Motor neuron (in vitro differentiated cells): ENCODE measurements at places on chromosomes 1 and 21.
A peak's percentile ranks its signal among the peaks of the same experiment; 100 is the strongest.

- ATAC-seq: no peak
Observed at GRCh38 chr1:178752891-178753290, 27.8 kb downstream of the RALGPS2 start.

- ATAC-seq: no peak
Observed at GRCh38 chr21:45949928-45950739, 31.4 kb upstream of the COL6A1 start.

DNA sequence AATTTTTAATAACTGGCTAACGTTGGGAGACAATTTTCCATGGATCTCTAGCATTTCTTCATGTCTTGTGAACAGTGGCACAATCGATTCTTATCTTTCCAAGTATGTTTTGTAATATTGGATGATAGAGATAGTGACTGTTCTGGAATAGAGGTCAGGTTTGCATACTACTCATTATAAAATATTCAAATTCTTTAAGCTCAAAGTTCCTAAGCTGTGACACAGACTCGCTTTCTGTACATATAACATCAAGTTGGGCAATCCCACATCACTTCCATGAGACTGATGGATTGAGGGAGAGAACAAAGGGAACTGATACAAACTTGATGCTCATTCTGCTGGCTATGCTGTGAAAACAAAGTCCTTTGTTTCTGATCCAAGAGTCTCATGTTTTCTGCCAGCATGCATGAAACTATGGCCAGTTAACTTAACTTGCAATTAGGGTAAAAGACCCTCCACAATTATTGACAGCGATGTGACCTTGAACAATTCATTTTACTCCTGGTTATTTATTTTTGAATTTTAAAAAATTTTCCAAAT, 392.4 kb downstream of the TTLL7 start:
- no peak for ATAC-seq

DNA sequence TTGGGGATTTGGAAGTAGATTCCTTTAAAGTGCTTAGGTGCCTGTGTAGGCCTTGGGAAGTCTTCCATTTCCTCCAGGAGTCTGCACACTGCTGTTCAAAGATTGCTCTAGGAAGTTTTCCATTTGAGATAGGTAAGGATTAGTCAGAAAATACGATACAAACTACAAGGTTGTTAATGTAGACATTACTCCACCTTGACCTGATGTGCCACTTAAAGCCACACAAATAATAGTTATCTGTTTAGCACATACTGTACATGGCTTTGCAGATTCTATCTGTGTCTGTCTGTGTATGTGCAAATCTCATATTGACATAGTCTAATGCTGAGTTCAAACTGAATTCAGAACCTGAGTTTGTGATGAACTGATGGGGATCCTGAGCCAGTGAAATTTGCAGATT, 118.4 kb downstream of the RHOU start:
- no peak for ATAC-seq

GRCh38 chr1:201400852-201401230, 1.7 kb upstream of the LAD1 start:
- ATAC-seq: no peak

- ATAC-seq: no peak
Observed at GRCh38 chr1:158056498-158056897, 63.1 kb downstream of the KIRREL1 start.

DNA sequence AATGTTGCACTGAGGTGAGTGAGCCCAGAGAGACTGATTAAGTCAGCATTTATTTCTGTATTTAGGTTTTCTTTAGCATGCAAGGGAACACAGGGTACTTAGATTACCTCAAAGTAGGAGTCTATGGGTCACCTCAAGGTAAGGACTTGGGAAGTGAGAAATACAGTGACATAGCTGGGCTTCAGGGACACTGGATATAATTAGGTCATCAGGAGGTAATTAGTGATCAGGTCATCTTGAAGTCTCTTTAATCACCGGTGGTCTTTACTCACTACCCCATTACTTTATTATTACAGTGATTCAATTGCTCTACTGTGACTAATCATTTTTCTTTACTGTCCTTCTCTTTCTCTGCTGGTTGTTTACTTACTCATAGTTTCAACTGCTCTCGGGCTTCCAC, 59.9 kb upstream of the KCNK1 start:
- peak; percentile 16 for ATAC-seq

GRCh38 chr1:9494936-9495758, 44.1 kb upstream of the SLC25A33 start:
- peak; percentile 56 for ATAC-seq

DNA sequence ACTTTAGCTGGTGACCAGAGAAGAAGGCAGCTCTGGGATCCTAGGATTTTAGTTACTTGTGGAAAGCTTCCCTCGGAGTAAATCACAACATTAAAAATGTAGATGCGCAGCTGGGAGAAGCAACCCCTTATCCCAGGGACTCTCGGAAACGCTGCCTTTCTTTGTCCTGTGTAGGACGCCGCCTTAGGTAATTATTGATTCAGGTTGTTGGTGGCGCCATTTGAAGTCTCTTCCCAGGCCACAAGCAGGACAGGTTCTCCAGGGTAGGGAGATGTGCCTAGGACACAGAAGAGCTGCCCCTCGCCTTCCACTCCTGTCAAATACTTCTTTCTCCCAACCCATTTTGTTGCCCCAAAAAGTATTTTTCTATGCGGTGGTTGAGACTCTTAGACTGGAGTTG, 10.3 kb downstream of the SLC37A1 start:
- ATAC-seq: no peak

DNA sequence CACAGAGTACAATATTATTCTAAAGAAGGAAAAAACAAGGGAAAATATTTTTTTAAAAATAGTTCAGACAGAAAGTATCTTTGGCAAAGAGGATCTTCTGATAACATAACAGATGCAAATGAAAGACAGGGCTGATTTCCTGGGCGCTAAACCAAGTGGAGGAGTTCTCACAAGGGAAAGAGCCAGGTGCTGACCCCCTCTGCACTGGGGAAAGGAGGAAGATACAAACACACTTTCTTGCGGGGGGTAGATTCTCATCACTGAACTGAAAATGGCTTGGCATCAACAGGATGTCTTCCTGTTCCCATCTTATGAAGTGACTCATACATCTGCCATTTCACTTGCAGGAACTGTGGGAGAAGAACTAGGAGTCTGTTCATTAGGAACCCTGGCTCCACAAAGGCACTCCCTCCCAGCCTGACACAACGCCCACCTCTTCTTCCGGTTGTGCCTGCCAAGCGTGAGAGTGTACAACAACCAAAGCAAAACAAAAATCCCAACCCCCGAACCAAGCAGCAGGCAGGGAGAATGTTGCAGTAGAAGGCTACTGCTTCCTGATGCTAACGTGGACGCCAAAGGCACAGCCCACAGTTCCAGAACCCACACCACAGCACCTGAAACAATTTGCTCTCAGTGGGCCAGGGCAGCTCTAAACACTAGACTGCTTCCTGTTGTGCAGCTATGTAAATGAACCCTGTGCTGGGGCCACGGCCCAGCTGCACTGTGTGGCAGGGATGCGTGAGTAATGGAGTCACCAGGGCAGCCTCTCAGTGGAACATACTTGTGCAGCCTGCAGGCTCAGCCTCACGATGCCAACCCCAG, 51.0 kb downstream of the GADD45A start:
- peak; percentile 91 for ATAC-seq

DNA sequence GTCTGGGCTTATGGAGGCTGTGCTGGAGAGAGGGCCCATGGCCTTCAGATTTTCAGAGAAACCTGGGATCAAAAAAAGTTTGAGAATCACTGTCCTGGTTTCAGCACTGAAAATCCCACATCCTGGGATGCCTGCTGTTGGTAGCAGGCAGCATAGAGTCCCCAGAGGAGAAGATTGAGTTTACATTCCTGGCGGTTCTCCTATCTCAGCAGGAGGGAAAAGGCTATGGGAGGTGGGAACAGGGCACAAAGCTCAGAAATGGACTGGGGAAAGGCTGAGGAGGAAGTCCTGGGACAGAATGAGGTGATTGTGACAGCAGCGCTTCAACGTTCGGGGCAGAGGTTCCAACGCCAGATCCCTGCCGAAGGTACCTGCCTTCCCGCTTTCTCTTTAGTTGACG, 103.4 kb downstream of the ETS2 start:
- no peak for ATAC-seq

- ATAC-seq: no peak
Observed at GRCh38 chr1:21673277-21673780, 4.2 kb upstream of the RAP1GAP start.

GRCh38 chr1:29269382-29269781, 33.1 kb downstream of the PTPRU start:
- ATAC-seq: no peak

- no peak for ATAC-seq
Observed at GRCh38 chr21:28705616-28706015, 287.1 kb downstream of the LTN1 start.

DNA sequence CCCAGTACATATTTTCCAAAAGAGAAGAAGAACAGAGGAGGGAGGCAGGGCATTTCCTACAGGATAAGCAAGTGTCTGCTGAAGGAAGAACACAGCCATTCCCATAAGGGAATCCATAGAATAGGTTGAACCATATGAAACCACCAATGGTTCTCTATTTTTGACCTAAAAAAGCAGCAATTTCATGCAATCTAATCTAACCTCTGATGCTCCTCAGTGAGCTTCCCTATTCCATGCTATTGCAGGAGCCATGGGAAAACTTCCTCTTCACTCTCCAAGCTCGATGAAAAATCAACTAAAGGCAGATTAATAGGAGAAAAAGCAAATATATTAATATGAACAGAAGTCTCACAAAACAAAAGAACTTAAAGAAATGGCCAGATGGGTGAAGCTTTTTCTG, 50.5 kb downstream of the SIPA1L2 start:
- ATAC-seq: no peak

GRCh38 chr1:248788327-248788726, 32.8 kb upstream of the LYPD8 start:
- ATAC-seq: no peak

DNA sequence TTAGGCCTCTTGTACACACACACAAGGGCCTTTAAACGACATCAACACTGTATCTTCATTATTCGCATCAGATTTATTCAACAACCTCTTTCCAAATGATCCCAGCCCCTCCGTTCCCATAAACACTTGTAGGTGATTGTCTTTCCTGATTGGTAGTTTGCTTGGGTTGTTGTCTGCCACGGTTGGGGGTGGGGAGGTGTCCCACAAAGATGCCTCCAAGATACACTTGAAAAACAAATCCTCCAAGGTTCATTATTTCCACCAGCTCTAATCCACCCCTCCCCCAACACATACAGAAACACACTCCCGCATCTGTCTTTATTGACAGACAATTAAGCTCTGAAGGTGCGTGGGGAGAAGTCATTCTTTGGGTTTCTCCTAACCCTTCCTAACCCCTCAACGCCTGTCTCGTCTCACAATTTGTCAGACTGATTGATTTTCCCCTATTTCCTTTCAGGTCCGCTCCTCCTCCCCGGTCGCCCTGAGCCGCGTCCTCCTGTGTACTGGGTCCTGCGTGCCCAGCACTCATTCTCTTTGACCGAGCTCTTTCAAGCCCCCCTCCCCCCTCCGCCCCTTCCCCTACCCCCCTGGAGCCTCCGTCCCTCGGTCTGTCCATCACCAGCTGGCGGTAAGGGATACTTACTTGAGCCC, 1.4 kb downstream of the WDR26 start:
- peak; percentile 12 for ATAC-seq

GRCh38 chr1:186183219-186183618, 191.8 kb downstream of the TPR start:
- peak; percentile 78 for ATAC-seq

DNA sequence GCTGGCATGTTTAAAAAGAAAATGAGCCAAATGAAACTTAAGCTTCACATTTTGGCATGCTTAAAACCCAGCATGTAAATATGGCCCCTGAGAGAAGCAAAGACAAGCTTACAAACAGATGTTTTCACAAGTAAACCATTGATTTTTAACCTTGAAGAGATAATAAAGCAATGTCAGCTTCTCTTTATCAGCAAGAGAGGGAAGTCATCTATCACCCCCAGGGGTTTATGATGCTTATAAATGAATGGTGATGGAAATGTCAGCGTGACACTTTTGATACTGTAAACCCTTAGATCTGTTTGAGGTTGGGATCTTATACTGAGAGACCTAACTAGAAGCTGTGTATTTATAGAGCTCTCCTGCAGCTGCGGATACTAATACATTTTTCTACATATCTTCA, 471.3 kb downstream of the PLA2G4A start:
- no peak for ATAC-seq

GRCh38 chr21:38733972-38734546, 71.7 kb upstream of the ETS2 start:
- ATAC-seq: peak; percentile 91

DNA sequence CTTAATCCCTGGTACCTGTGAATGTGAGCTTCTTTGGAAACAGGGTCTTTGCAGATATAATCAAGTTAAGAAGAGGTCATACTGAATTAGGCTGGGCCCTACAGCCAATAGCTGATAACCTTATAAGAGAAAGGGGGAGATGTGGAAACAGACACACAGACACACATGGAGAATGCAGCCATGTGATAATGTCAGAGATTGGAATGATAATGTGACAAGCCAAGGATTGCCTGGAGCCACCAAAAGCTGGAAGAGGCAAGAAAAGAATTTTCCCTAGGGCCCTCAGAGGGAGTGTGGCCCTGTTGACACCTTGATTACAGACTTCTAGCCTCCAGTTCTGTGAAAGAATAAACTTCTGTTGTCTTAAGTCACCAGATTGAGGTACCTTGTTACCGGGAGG, 114.5 kb upstream of the SOD1 start:
- no peak for ATAC-seq

DNA sequence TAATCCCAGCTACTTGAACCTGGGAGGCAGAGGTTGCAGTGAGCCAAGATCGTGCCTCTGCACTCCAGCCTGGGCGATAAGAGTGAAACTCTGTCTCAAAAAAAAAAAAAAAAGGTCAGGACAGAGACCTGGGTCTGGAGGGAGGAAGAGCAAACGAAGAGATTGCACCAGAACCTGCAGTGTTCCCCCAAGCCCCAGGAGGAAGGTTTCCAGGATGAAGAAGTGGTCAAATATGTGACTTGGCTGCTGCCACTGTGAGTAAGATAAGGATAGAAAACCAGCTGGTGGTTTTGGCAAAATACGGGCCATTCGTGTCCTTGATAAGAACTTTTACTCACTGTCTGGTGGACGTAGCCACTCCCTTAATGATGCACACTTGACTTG, 42.2 kb downstream of the CLDN14 start:
- ATAC-seq: no peak

DNA sequence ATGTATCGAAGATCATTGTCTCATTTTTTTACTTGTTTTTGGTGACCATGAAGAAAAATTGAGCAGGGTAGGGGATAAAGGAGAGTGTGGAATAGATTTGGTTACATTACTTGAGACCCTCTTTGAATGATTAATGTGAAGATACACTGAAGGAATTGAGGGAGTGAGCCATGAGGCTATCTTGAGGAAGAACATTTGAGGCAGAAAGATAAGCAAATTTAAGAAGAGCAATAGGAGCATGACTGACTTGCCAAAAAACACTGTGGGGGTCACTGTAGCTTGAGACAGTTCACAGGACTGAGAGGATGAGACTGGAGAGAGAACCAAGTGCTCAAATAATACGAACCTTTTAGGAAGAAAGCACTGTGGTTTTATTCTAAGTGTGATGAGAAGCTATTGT, 43.1 kb upstream of the PTPRC start:
- ATAC-seq: no peak
